ENCODE measurements at places on chromosomes 2 and 18.

- DNase-seq: no peak
These were observed 102.3 kb downstream of the MAPK4 start for GRCh38 chr18:50662177-50662576.

DNA sequence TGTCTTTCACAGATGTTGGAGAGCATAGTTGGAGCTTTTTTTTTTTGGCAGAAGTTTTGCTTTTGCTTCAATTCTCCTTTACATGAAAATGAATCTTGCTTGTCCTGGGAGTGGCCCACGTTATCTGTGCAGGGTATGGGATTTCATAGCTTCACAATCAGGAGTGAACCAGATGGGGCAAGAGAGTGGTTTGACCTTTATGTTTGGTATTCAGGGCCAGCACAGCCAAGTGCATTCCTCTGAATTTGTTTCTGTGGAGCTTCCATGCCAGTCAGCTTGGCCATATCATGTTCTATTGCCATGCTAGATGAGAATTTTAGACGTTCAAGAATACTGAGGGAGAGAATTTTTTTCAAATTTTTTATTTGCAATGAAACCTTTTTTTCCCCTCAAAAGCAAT is 116.6 kb downstream of the PRPF40A start:
- no peak for DNase-seq

GRCh38 chr2:151878655-151879563 is 50.7 kb upstream of the ARL5A start:
- DNase-seq: no peak

DNA sequence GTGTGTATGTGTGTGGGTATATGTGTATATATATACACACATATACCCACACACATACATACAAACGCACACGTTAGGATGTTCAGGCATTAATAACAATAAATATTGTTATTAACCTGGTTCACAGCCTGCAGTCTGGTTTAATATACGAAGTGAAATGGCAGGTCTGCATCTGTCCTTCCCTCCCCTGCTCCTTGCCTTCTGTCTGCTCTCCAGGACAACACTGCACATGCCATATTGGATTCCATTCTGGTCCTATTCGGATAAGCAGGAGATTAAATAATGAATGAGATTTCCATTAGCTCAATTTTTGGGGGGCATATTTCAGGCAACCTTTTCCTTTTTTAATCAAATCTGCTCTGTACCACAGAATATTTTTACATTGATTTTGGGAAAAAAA is 158.0 kb downstream of the CELF4 start:
- no peak for DNase-seq

GRCh38 chr2:205769495-205769850 is 87.2 kb downstream of the NRP2 start:
- no peak for DNase-seq

DNA sequence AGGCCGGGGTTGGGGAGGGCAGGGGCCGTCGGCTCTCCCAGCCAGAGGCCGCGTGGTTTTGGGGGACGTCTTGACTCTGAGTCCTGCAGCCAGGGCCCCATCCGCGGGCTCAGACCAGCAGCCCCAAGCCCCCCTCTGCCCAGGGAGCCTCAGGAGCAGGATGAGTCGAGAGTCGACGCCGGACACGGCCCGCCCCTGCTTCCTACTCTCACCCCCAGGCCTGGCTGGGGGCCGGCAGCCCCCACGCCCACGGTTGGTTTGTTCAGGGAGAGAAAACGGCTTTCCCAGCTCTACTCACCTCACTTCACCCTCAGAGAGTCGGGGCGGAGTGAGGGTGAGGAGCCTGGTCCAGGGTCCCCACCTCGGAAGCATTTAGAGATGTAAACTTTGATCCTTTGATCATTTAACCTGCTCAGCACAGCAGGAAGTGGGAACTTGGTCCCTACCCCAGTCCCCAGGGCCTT is 6.9 kb downstream of the SNORC start:
- peak; percentile 55 for DNase-seq

GRCh38 chr2:39487398-39488250 is 50.5 kb upstream of the MAP4K3 start:
- DNase-seq: no peak

GRCh38 chr18:7789856-7790552 is 222.9 kb downstream of the PTPRM start:
- DNase-seq: no peak

DNA sequence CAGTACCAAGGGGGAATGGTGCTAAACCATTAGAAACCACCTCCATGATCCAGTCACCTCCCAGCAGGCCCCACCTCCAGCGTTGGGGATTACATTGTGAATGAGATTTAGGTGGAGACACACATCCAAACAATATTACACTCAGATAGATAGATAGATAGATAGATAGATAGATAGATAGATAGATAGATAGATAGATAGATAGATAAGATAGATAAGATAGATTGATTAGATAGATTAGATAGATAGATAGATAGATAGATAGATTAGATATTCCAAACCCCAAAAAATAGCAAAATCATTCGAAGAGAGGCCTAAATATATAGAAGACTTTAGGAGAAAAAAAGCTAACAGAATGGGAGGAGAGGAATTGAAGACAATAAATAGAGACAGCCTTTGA is 42.8 kb upstream of the UBXN4 start:
- DNase-seq: no peak

DNA sequence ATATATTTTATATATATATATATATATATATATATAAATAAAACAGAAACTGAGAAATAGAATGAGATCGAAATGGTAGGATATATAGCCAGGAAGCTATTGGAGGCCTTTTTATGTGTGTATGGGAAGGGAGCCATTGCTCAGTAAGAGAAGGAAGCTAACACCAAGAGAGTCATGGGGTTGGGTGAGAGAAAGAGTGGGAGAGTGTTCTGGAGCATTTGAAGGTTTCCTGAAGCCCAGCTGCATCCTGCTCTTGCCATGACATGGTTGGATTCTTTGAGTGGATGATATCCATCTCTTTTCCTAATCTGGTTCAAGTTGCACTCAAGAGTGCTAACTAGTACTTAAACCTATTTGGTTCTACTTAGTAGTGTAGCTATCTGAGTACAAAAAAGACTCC is 282.3 kb downstream of the DYSF start:
- no peak for DNase-seq

DNA sequence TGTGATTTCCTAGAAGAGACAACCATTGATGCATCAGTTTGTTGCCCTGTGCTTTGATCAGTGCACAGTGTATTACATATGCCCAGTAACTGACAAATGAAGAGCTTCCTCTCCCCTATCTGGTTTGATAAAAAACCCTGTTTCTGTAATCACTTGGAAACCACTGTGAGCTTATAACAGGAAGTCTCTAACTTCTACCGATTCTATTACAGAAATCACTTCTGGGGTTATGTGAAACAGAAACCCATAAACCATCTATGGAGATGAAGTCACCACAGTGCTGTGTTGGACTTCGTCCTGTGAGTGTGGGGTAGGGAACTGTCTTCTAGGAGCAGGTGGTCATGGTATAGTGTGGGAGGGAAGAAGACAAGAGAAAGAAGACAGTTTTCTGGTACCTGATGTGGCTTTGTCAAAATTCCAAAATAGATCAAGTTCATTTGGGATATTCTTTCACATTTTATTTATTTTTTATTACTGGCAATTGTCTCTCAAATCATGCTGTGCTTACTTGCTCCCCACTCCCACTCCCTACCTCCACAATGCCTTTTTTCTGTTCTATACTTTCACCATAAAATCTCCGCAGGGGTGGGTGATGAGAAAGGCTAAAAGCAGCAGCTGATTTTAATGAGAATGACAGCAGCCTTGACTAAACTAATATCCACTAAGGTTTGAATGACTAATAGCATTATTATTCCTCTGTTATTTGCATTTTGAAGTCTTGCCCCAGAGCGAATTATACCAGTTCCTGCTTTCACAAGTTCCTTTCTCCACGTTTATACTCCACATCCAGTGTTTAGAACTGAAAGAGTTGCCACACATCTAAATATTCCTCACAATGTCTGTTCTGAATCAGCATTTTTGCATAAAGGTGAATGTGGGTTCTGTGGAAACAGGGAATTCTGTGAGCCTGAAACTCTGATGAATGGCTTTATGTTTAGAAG is 41.7 kb upstream of the RND3 start:
- DNase-seq: no peak

DNA sequence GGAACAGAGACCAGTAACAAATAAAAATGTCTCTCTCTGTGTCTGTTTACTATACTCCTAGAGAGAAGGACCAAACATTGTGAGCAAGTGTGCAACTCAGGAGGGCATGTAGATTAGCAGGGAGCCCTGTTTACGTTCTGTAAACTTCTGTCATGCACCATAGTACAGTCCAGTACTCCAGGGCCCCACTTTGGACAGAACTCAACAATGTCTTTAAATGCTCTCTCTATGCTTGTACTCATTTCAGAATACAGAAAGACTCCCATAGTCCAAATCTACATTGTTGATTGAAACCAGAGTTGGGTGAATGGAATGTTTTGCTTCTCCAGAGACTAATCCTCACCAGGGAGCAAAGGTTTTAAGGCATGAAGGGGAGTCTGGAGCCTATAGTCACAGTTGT is 934.8 kb downstream of the NRXN1 start:
- no peak for DNase-seq

GRCh38 chr18:24378598-24378997 is 19.0 kb downstream of the OSBPL1A start:
- DNase-seq: no peak

GRCh38 chr18:13389491-13390131 is 171.1 kb downstream of the LDLRAD4 start:
- DNase-seq: no peak

DNA sequence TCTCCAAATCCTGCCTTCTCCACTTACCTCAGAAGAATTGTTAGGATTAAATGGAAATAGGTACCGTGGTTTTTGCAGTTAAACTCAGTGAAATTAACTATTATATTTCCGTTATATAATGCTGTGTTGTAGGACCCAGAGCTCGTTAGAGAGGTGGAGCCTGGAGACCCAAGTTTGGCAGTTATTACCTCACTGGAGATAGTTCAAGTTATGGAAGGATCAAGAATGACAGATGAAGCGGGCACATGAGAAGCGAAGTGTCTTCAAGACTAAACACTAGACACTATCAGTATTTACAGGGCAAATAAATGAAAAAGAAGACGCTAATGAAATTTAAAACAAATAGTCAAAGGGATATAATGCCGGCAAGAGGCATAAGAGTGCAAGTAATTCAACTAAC is 866 bp downstream of the CWC22 start:
- no peak for DNase-seq

DNA sequence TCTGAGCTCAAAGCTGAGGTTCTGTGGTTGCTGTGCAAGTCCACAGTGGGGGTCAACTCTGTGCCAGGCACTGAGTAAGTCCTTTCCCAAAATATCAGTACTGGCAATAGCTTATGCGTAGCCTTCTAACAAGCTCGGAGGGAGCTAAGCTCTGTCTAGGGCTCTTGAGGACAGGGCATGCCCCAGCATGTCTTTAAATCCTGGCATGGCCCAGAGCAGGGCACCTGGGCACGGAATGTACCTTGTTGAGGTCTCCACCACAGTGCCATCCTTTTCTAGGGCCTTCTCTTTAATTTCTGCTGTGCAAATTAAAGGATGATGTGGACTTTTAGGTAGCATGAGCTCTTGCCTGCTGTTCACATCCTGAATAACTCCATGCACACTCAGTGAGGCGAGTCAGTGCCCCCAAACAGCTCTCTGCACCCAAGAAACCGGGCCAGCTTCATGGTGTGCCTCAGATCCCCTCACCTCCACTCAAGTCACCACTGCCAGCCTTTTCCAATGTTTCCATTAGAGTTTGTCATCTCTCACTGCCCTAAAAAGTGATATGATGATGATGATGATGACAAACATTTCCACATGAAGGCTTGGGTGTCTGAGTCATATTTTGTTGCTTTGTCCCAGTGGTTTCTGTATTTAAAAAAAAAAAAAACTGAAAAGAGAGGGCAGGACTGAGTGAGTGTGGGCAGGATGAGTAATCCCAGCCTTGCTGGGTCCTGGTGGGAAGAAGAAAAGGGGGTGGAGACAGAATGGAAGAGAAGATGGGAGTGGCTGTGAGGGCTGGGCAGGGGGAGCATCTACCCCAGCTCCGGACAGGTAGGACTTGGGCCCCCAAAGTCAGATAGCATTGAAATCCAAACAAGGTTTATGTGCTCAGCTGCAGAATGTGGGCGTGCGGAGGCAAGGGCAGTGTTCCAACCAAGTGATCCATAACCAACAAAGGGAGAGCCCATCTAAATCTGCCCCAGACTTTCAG is 78.9 kb downstream of the ZBTB7C start:
- no peak for DNase-seq

- no peak for DNase-seq
These were observed 177.2 kb downstream of the THADA start for GRCh38 chr2:43418680-43419079.

DNA sequence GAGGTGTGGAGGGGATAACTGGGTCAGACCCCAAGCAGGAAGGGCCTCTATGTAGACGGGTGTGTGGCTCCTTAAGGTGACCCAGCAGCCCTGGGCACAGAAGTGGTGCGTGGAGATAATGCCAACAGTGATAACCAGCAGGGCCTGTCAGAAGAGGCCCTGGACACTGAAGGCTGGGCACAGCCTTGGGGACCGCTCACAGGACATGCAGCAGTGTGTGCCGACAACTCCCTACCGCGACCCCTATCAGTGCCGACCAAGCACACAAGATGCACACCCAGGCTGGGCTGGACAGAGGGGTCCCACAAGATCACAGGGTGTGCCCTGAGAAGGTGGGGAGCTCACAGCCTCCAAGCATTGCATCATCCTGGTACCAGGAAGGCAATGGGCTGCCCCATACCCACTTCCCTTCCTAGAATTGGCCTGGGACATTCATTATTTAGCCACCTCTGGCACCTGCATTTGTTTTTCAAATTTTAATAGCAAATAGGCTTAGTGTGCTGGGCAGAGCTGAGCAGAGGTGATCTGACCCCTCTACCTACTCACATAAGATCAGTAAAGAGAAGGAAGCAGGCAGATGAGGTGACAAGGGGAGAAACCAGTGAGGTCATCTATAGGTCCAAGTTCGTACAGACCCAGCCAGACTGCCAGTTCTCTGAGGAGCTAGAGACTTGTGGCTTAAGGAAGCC is 55.2 kb downstream of the BCL11A start:
- no peak for DNase-seq

- DNase-seq: no peak
These were observed 174.2 kb downstream of the MIB1 start for GRCh38 chr18:21914739-21915319.

DNA sequence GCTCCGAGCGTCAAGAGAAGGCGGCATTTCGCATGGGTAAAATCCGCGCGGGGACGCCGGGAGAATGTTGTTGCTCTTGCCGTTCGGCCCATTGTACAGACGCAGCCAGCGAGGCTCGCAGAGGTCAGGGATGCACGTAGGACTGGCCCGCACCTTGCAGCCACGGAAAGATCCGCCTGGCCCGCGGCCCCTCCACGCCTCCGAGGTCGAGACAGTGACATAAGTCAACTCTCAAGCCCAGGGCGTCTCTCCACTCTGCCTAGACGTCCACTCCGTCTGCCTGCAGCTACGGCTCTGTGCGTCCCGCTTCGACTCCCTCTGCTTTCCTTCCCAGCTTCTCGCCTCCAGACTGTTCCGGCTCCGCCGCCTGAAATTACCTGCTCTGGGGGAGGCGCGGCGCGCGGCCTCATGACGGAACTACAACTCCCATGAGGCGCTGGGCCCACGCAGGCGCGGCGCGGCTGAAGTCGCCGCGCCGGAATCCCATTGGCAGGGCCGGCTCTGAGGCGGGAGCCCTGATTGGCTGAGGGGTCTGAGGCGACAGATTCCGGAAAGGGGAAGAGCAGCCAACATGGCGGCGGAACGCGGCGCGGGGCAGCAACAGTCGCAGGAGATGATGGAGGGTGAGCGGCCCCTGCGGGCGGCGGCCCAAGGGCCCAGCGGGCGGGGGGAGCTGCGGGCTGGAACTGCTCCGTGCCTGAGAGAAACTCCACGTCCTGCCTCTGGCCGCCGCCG is at the start of gene PPP1R7:
Gene PPP1R7, plus strand, starts transcription at position 543 of the 735 bp plus-strand sequence. Its CDS starts 29 bp downstream, at position 572.
- DNase-seq: peak; percentile 91

GRCh38 chr18:8802017-8802672 is 96.8 kb downstream of the MTCL1 start:
- DNase-seq: no peak

Measured in C1 segment of cervical spinal cord (tissue), 14 donors.